Stimulated activated CD4-positive, alpha-beta T cell treated with anti-CD3 and anti-CD28 coated beads, TNF-alpha, amount 100 ng/mL, for 1 hour (primary cell): ENCODE measurements at places on chromosomes 11 and 22.

DNA sequence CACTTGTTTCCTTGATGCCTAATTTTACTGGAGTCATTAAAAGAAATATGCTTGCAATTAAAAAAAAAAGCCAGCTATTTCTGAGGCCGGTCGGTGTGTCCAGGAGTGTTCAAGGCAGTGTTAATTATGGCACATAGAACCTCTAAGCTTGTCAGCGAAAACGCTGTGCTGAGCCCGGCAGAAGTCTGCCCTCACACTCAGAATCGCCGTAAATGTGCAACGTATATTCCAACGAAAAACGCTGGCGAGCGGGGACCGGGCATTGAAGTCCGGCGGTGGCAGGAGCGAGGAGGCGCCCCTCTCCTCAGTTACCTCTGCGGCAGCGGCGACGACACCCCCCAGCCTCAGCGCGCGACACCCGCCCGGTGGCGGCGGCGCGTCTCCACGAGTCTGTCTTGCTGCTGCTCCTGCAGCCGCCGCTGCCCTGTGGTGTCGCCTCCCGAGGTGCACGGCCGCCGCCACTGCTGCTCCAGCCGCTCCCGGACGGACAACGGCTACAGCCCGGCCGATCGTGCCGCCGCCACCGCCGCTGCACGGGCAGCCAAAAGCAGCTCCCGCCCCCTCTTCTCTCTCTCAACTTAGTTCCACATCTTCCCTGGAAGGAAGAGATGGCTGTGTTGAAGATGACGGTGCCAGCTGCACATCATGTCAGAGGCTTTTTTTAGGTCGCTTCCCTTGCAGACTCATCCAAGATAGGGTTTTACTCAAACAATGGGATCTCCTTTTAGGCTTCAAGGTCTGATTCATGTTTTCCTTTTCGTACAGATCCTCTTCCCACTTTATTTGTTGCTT, 56.0 kb downstream of the JAM3 start:
- DNase-seq, result no peak

DNA sequence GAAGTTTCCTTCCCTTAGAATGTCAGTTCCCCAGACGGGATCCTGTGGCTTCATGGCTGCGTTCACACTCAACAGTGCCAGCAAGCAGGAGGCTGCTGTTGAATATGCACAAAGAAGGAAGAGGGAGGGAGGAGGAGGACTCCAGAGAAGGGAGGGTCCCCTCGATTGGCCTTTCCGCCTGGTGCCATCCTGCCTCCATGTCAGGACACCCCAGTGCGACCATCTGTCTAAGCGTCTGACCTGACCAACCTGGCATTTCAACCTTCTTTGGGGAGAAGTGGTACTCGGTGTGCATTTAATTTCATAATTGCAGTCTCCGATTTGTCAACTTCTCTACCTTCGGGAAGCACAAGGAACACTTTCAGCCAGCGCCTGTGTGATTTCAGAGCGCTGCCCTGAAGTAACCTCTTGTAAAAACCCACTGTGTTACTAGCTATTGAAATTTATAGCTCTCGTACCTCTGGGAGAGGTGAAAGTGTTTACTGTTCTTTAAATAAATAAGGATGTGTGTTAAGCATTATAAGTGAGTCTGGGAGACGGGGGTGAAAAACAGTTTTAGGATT, 1491.9 kb downstream of the TBC1D22A start:
- DNase-seq, result no peak

DNA sequence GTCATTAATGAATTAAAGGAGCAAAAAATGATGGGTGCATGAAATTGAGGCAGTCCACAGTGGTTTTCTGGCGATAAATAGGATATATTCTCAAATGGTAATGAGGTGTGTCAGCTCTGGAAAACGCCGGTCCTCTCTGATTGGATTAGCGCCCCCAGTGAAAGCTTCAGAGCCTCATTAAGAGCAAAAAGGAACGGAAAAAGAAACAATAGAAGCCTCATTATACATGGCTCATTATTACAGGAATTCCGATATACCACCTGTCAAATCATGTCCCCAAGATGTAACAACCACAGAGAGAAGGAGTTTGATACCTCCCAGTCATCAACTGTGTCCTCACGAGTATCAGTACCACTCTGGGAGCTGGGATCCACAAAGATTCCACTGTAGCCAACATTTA, 175.7 kb upstream of the PITPNB start:
- DNase-seq, result no peak

GRCh38 chr11:67252831-67253239, 13.4 kb upstream of the GRK2 start:
- no peak for DNase-seq

- DNase-seq, result no peak
These were observed 6.1 kb downstream of the PI4KA start for GRCh38 chr22:20852503-20852902.

DNA sequence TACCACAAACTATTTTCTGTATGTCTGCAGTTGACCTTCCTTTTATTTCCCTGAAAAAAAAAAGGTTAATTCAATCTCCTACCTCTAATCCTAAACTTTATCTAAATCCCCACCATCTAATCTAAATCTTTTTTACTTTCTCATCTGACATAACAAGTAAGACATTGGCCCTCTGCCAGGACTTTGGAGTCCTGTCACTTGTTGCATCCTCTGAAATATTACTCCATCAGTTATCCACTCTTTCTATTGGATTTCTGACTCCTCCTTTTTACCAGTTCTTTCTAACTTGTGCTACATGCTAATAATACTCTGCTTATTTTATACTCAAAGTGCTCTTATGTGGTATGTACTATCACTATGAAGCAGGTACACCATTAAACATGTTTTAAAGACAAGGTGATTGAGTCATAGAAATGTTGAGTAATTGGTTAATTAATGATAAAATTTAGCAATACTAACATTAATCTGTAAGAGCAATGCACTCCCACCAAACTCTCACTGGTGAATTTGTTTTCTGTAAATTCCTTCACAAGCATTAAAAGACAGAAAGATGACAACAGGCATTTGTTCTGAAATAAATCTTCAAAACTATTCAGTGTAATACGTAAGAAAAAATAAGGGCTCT, 914.2 kb upstream of the RAG2 start:
- no peak for DNase-seq

- no peak for DNase-seq
These were observed 43.7 kb downstream of the MICAL3 start for GRCh38 chr22:17980638-17981051.

- DNase-seq, result no peak
These were observed 146.2 kb downstream of the CRYBB2 start for GRCh38 chr22:25365491-25366261.

DNA sequence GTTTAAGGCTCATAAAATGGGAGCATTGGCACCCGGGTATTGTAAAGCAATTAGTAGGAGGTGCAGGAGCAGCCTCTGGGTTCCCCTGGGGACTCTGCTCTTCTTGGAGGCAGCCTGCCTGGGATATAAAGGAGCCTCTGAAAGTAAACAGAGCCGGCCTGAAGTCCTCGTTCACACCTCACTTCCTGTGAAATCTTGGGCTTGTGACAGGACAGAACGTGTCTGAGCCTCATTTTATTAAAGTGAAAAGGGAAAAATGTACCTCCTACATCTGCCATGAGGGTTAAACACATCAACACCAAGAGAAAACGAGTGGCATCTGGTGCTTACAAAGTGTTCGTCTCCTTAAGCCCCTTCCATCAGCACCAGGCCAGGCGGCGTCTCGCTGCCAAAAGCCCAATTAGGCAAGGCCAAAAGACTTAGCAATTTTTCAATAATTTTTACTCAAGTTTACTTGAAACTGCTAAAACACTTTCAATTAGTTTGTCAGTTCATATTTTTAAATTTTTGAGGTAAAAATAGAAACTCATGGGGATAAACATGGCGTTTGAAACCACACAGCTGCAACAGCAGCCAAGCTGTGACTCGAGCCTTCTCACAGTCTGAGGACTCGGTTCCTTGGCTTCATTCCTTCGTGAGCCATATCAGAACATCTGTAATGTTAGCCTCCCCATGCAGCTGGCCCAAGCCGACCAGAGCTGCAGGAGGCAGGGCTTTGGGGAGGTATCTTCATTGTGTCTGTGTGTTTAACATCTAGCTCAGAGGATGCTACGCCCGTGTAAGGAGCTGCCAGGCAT, 33.6 kb downstream of the MAP6 start:
- no peak for DNase-seq
